ENCODE measurements at places on chromosomes 16 and 17. TPM values are rescaled to one million over a fixed set of nuclear protein-coding genes. Genes with fewer than 3 reads are reported as not detected.
A peak's percentile ranks its signal among the peaks of the same experiment; 100 is the strongest.

The ZNF287 gene
- 15.5 TPM for total RNA-seq

The CDRT15 gene
- not detected for total RNA-seq

DNA sequence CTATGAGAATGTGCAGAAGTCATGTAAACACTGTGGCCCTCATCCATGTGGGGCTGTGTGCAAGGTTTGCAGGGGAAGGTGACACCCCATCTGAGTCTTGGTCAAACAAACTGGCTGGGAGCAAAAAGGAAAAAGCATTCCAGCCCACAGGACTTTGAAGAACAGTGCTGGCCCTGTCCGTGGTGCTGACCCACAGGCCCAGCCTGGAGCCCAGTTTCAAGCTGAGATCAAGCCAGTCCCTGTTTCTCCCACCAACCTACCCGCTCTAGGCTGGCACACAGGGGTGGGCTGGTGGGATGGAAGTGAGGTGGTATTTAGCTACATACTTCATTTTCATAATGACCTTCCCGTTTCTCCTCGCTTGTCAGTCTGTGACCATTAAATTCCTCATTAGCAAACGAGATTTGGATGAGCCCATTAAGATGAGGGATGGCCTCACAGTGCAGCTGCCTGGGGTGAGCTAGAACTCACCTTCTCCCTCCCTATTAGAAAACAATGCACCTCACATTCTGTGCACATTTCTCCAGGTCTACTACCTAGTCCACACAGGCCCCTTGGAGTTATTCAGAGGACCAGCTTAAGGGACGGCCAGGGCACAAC is 12.6 kb upstream of the RPL38 start:
- peak; percentile 68 for DNase-seq

The CDRT4 gene
- total RNA-seq: 1.8 TPM

DNA sequence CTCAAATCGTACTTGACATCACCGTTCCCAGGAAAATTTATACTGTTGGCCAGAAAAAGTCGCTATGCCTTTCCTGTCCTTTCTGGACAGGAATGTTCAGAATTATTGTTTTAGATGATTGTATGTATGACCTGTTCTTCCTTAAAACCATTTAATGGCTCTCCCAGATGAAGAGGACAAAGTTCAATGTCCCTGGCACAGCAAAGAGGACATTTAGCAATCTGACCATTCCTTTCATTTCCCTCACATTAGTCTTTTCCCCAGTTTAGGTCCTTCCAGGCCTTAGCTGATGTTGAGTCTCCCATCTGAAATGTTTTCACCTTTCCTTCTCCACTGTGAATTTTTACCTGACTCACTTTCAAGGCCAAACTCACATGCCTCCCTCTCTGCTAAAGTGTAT is 938.9 kb downstream of the CDH11 start:
- DNase-seq: no peak

GRCh38 chr16:51407199-51407598 is 256.1 kb upstream of the SALL1 start:
- no peak for DNase-seq

- no peak for DNase-seq
These were observed 88.8 kb downstream of the LITAF start for GRCh38 chr16:11497851-11498289.

- no peak for DNase-seq
These were observed 58.9 kb downstream of the CACNG5 start for GRCh38 chr17:66893863-66894262.

The TCAP gene
- 4,725 TPM for total RNA-seq

The ADCY9 gene
- 44.0 TPM for total RNA-seq

GRCh38 chr17:79681628-79682261 is 49.0 kb upstream of the ENPP7 start:
- no peak for DNase-seq

- DNase-seq: no peak
These were observed 29.9 kb downstream of the YPEL2 start for GRCh38 chr17:59361386-59361785.

GRCh38 chr16:67942200-67942509 is 1.8 kb downstream of the LCAT start:
- no peak for DNase-seq

DNA sequence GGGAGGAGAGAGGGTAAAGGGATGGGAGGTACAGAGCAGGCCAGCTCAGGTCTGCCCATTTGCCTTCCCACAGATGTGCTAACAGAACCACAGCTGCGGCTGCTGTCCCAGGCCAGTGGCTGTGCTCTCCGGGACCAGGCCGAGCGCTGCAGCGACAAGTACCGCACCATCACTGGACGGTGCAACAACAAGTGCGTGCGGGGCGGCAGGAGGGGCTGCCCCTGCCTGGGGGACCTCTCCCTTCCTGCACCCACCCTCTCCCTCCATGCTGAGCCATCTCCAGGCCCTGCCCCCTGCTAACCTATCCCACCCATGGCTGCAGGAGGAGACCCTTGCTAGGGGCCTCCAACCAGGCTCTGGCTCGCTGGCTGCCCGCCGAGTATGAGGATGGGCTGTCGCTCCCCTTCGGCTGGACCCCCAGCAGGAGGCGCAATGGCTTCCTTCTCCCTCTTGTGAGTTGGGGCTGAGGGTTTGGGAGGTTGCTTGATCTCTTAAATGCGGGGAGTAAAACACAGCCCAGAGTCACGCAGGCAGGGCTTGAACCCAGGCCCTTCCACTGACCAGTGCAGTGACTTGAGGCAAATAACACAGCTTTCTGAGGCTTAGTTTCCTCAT is 1.2 kb downstream of the EPX start:
- DNase-seq: no peak

- DNase-seq: no peak
These were observed 66.9 kb downstream of the CYTH1 start for GRCh38 chr17:78715000-78715771.

The MEIOC gene
- not detected for total RNA-seq

The SNX20 gene
- total RNA-seq: 0.75 TPM

GRCh38 chr17:27320222-27320560 is 26.3 kb downstream of the WSB1 start:
- DNase-seq: no peak

DNA sequence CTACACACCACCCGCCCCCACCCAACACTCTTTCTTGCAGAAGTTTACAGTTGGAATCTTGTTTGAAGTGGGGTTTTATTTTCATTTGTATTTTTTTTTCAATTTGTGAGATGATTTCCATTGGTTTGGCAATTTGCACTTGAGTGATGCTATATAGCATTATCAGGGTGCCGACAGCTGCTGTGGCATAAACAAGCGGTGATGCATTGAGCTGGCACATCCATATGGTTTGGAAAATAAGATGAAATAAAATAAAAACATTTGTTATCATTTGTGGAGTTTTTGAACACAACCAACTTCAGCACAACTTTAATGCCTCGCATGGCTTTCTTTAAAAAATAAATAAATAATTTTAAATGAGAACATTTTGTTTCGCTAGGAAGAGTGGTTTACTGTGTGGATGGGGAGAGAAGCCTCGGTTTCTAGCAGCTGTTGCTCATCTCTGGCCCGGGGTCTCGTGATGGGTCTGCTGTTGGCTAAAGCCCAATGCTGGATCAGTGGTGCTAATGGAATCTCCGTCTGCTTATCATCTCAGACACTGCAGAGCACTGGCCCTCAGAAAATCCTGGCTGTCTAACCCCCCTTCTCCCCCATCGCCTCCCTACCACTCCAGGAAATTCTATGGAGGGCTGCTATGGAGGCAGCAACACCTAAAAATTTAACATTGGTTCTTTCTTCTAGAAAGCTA is 192.3 kb upstream of the MAF start:
- no peak for DNase-seq

The CNGB1 gene
- not detected for total RNA-seq

The UTS2R gene
- total RNA-seq: 0.51 TPM

The DPEP2 gene
- total RNA-seq: 0.78 TPM

GRCh38 chr16:804193-805048 is 3.9 kb upstream of the GNG13 start:
- DNase-seq: no peak

DNA sequence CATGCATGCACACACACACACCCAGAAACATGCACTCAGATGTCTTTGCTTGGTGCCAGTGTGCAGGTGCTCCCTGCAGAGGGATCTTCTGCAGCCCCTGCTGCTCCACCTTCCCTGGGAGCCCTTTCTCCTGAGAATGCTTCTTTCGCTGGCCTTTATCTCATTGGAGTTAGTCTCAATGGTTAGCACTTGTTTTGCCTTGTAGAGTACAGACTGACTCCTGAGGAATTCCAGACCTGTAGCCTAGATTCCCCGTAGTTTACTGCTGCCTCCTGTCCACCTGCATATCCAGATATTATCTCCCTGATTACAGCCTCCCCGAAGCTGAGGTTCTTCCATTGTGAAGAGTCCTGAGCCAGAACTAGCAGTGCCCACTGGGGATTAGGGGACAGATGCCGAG is 3.1 kb upstream of the KRT12 start:
- DNase-seq: no peak

- DNase-seq: no peak
These were observed 719 bp downstream of the NGFR start for GRCh38 chr17:49495842-49496182.

DNA sequence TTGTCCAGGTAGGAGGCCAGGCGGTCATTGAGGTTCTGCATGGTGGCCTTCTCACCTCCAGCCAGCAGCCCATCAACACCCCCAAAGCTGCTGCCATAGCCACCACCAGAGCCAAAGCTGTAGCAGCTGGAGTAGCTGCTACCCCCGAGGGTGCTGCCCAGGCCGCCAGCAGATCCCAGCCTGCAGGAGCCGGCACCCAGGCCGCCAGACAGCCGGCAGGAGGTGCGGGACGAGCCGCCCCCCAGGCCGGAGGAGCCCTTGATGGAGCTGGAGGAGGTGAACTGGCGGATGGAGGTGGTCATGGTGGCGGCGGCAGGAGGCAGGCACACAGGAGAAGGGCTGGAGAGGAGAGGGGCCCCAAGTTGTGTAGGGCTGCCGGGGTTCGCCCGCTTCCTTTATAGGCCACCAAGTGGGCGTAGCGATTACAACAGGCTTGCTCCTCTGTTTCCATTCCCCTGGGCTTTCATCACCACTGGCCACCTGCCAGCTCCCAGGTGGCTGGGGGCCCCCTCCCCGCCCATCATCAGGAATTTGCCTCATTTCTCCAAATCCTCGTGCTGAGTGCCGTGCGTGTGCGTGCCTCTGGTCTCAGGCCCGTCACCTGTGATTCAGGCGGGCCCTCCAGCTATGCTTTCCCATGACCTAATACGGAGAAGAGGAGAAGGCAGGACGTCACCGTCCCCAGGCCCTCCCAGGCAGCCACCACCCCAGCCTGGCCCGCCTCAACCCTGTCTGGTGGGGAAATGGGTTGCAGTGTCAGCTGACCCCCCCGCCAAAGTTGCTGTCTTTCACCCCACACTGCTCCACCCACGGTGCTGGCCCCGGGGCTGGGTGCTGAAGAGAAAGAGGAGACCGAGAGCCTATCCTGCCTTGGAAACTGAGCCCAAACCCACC is at the start of gene KRT17:
KRT17 (minus strand) TSS at position 368 of the 894 bp plus-strand sequence; CDS start at position 302, 66 bp downstream.
- no peak for DNase-seq

The USP10 gene
- 53.8 TPM for total RNA-seq

DNA sequence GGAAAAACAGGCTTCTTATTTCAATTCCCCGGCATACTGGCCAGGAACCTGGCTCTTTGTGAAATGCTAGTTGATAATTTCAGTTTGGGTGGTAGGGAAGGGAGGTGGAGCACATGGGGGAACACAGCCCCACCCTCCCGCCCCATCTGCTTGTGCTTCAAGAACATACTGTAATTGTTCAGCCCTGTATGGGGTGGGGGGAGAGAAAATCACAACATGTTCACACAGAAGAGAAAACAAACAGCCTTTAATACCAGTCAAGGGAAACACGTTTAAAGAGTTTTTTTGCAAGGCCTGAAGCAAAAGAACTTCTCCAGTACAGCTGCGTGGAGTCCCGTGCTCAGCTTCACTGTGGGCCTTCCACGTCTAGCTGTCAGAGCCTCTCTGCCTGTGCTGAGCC is 59.7 kb downstream of the SHISA6 start:
- DNase-seq: no peak

The CCL2 gene
- total RNA-seq: 42.3 TPM

DNA sequence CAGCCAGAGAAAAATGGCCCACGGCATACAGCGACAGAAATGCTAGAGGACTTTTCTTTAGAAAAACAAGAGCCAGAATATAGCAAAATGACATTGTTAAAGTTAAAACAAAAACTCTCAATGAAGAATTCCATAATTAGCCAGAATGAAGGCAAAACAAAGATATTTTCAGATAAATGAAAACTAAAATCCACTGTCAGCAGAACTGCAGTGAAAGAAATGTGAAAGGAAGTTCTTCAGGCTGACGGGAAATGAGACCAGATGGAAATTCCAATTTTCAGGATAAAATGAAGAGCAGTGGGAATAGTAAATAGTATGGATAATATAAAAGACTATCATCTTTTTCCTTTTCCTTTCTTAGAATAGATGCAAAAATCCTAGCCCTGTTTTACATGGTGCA is 38.4 kb downstream of the ZCCHC14 start:
- no peak for DNase-seq

GRCh38 chr17:78438694-78439325 is 60.4 kb downstream of the PGS1 start:
- no peak for DNase-seq

The IRX3 gene
- total RNA-seq: 70.2 TPM

The KRT25 gene
- not detected for total RNA-seq

The EXOC3L1 gene
- total RNA-seq: 2.8 TPM

The USH1G gene
- not detected for total RNA-seq

DNA sequence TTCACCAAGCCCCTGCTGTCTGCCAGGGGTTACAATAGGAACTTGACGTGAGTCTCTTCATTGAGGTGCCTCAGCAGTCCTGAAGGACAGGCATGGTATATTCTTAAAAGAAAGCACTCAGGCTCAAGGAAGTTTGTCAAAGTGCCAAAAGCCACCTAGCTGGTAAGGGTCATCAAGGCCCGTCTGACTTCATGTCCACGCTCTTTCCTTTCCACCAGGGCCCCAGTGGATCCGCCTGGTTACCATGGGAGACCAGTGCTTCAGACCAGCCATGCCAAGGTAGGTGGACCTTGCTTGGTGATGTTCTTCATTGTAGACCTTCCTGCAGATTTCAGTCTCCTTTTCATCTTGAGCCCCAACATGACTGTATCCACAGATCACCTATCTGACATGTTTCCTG is 27.6 kb upstream of the CCL1 start:
- DNase-seq: no peak

The SCGB1C2 gene
- not detected for total RNA-seq

DNA sequence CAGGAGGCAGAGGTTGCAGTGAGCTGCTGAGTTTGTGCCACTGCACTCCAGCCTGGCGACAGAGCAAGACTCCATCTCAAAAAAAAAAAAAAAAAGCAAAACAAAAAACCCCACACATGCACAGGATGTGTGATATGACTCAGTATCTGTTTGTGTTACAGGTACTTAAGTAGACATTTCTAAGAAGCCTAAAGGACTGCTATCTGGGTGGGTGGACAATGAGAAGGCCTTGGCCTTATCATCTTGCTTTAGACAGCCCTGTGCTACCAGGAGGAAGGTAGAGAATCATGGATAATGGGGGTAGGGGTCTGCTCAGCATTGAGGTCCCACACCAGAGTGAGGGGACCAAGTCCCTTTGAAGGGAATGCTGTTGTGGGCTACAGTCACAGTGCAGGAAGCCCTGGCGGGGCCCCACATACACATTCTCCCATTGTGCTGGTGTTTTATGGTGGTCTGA is 26.7 kb downstream of the PLD6 start:
- no peak for DNase-seq

DNA sequence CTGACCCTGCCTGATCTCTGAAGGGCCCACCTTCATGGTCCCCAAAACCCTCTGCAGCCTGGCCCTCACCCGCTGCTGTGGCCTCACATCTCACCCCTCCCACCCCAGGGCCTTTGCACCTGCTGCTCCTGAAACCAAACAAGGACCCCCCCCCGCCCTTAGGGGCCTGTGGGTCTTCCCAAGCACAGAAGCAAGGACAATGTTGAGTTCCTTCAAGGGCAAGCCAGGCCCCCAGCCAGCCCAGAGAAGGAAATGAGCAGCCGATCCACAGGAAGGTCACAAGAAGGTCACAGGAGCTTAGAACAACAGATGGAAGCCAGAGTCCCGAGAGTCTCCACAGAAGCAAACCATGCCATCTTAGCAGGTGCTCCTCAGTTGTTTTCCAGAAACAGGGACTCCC is 493 bp upstream of the PDE6G start:
- no peak for DNase-seq

All from cardiac septum (tissue), 1 donor.